Sciatic nerve (tissue), 2 donors: ENCODE measurements at places on chromosomes 2 and 18.

DNA sequence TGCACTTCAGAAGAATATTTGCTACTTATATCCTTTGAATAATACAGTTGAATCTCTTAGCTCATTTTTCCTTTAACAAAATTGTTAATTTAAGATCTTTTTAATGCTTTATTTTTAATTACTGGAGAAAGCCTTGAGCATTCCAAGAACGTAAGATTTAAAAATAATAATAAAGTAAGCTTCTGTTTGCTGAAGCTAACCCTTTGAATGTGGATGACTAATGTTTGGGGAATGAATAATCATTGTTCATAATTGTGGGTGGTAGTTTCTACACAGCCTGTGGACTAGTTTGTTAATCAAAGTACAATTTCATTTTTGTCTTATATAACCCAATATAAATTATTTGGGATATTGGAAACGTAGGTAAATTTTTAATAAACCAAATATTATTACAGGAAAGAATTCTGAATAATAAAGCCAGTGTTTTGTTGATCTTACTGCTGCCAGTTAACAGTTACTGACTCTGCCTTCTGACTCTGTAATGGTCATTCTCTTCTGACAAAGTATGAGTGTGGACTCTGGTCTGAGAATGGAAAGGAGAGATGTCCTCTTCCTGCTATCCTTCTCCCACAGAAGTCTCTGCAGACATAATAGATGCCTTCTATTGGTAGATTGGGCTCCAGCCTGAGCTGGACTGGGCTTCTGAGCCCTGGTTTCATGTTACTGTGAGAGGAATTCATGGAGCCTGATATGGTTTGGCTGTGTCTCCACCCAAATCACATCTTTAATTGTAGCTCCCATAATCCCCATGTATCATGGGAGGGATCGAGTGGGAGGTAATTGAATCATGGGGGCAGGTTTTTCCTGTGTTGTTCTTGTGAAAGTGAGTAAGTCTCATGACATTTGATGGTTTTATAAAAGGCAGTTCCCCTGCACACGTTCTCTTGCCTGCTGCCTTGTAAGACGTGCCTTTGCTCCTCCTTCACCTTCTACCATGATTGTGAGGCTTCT, 292.7 kb upstream of the SLC39A10 start:
- DNase-seq, result no peak

GRCh38 chr2:61853847-61854563, at the start of gene FAM161A:
TSS of gene FAM161A (minus strand) at chr2:61854060. CDS start at chr2:61854041, 19 bp downstream.
- DNase-seq, result peak; percentile 93

DNA sequence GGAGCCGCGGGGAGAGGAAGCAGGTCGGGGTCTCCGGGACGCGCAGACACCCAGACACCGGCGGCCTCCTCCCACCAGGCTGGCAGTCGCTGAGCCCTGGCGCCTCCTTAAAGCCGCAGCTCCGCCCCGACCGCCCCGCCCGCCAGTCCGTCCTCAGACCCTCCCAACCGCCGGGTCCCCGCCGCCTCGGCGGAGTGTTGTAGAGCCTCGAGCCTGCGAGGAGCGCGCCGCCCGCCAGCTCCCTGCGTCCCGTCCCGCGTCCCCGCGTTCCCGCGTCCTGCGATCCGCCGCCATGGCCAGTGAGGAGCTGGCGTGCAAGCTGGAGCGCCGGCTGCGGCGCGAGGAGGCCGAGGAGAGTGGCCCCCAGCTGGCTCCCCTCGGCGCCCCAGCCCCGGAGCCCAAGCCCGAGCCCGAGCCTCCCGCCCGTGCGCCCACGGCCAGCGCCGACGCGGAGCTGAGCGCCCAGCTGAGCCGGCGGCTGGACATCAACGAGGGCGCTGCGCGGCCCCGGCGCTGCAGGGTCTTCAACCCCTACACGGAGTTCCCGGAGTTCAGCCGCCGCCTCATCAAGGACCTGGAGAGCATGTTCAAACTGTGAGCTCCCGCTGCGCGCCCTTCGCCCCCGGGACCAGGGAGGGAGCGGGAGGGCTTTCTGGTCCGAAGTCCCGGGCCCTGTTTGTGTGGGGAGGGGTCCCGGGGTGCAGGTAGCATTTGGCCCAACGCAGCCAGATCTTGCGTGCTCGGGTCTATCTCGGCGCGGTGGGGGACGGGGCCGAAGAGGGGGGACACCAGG, at the start of gene EFHD1:
EFHD1 (plus strand) TSS at position 192 of the 793 bp plus-strand sequence; CDS start at position 293, 101 bp downstream.
- peak; percentile 88 for DNase-seq

DNA sequence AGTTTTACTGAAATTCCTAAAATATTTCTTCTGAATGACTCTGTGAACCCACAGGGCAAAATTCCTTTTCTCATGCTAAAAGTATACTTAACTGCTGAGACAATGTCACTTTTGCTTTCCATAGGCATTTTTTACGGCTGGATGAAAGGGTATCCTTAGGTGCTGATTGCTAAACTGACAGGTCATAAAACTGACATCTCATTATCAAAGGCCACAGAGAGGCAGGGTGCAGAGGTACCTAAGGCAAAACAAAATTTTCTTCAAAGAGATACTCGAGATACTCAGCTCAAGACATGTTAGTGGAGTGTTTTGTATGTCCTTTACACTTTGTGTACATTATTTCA, 62.0 kb upstream of the WDR75 start:
- no peak for DNase-seq

DNA sequence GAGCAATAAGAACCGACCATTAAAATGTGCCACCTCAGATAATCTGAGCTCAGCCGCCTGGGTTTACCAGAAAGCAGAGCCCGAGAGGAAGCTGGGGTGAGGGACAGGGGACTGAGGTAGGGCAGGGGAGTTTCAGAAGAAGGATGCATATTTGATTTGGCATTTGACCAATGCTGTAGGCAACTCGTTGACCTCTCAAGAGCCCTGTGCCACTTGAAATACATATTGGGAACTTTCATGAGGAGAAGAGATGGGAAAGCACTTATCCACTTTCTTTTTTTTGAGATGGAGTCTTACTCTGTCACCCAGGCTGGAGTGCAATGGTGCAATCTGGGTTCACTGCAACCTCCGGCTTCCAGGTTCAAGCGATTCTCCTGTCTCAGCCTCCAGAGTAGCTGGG, 148.4 kb upstream of the SPRED2 start:
- DNase-seq, result no peak

GRCh38 chr2:168434146-168434545, 21.9 kb upstream of the CERS6 start:
- peak; percentile 67 for DNase-seq

DNA sequence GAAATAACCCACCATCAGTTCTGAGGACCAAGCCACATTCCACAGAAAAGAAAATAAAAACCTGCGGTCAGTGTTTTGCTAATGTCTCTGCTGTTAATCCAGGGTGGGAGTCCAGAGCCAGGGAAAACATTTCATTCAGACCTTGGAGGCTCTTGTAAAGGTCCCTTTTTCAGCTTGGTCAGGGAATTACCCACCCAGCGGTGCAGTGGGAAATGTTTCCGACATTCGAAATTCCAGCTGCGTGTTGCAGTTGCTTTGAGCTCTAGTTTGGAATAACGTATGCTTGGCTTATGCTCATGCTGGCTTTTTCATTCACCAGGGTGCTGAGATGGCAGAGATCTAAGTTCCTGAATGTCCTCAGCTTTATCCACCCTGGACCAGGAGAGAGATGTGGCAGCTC, 219.1 kb downstream of the TRIB2 start:
- DNase-seq, result no peak

DNA sequence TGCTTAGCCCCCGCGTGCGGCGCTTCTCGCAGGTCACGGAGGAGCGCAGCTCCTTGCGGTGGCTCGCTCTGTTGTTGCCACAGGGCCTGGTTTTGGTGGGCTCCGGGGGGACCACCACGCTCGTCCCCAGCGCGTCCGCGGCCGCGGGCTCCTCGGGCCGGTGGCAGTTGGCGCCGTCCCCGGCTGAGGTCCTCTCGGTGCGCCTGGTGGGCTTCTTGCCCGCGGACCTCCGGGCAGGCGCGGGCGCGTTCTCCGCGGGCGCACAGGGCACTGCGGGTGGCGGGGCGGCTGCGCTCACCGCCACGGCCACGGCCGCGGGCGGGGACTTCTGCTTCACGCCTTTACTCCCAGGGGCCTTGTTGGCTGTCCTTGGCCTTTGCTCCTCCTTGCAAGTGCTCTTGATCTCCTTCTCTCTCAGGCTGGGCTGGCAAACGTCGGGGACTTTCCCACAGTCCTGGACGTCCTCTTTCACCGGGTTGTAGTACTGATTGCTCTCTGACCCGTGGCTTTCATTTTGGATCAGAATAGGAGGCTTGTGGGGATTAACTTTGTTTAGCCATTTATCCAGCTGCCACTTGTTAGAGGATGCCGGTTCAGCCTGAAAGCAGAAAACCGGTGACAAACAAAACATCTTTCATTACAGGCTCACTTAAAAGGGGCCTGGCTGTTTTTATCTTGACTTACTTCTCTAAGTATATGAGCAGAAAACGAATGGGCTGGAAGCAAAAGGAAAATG, 104.0 kb upstream of the REV1 start:
- no peak for DNase-seq

- peak; percentile 64 for DNase-seq
Observed at GRCh38 chr2:178241844-178242551, 47.7 kb downstream of the OSBPL6 start.

GRCh38 chr2:20645301-20645701, 5.6 kb downstream of the HS1BP3 start:
- DNase-seq, result no peak

GRCh38 chr18:49638209-49638785, 76.4 kb downstream of the LIPG start:
- peak; percentile 2 for DNase-seq

- DNase-seq, result no peak
Observed at GRCh38 chr2:9288681-9289338, 82.2 kb downstream of the ASAP2 start.

DNA sequence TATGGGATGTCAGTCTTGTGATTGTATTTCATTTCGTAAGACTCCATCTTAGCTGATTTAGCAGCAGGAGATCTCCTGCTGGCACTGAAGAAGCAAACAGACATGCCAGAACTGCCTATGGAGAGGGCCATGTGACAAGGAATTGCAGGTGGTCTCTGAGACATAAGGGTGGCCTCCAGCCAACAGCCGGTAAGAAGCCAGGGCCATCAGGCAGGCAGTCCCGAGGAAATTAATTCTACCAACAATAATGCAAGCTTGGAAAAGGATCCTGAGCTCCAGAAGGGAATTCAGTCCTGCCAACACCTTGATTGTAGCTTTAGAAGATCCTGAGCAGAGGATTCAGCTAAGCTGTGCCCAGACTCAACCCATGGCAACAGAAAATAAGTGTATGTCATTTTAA, 87.1 kb upstream of the DNAJC10 start:
- no peak for DNase-seq

DNA sequence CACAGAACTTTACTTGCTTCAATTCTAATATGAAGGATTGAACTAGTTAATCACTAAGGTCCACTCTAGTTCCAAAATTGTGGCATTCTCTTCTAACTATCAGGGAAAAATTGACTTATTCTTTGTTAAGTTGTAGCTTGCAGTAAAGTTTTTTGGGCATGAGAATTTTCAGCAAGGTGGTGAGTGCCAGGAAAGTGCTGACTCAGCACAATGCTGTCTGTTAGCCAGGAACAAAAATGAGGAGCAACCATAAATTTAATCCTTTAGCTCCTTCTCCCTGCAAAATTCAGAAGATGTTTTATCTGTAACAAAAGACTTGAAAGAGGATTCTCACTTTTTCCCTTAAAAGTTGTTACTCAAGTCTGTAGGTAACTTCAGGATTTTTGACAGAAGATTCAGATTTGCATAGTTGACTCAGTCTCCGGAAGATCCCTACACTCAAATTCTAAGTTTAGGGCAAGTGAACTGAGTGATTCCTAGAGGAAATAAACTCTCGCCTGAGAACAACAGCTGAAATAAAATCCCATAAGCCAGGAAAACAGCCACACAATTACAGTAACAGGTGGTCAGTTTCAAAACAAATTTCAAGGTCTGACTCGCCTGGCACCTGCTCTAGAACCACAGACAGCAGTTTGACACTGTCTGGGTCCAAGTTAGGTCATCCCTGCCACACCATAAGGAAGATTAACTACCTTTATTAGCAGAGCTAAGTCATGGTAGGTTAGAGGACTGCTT, 20.2 kb upstream of the DARS1 start:
- no peak for DNase-seq

GRCh38 chr18:41457765-41458326, 497.2 kb upstream of the PIK3C3 start:
- DNase-seq, result no peak

DNA sequence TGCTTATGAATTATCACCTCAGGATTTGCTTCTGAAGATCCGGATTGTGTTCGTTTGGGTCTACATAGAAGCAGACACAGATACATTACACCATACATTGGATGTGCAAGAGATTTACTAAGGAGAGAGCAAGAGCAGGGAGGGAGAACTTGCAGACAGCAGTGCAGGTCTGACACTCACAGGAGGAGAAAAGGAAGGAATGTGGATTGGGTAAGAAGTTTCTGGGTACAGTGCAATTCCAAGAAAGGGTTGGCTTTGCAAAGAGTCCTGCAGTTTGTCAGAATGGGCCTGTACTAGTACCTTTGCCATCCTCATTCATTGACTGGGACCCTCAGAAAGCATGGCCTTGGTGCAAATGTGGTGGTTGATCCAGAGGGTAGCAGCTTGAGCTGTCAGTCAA, 4.8 kb upstream of the THOC1 start:
- no peak for DNase-seq

- DNase-seq, result no peak
Observed at GRCh38 chr2:6826081-6826913, 39.4 kb downstream of the CMPK2 start.

DNA sequence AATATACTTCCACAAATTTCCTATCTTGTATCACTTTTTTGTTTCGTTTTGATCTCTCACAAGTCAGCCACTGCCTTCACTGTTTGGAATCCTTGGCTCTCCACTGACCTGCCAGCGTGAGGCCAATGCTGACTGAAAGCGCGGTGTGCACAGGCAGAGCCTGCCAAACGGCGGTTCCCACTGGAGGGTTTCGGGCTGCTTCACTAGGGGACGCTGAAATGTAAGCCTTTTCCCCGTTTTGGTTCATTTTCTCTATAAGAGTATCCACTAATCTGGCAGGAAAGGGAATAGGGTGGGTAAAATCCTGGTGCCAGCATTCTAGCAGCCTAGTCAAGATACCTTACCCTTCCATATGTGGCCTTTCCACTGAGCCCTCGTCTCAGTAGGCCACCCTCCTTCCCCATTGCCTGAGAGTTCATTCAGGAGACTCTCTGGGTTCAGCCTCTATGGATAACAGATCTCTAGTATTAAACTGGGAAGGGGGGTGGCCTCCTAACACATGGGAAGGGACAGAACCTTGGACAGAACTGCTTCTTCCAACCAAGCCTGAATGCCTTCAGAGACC, 91.5 kb downstream of the DYM start:
- no peak for DNase-seq

GRCh38 chr18:6414723-6415417, at the start of gene L3MBTL4:
TSS of gene L3MBTL4 (minus strand) at chr18:6414911. CDS start at chr18:6311625, 103,286 bp downstream.
- peak; percentile 72 for DNase-seq

DNA sequence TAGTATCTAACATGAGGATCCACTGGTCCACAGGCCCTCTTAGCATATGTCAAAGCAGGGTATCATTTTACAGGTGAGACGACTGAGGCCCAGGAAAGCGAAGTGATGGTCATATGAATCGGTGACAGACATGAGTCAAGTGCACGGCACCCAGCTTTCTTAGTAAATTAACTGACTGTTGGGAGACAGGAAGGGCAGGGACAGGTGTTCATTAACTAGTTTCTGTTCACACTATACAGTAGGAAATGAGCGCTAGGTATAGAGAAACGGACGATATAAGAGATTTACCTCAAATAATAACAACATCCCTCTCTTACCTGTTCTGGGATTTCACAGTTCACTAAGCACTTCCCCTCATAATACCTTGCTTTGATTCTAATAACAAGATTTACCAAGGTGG, 1.7 kb upstream of the SMARCAL1 start:
- DNase-seq, result no peak
